B cell (primary cell): ENCODE measurements at places on chromosomes 16 and 17.
A peak's percentile ranks its signal among the peaks of the same experiment; 100 is the strongest.

- DNase-seq = no peak
Measured at GRCh38 chr17:4533523-4534504, 21.4 kb downstream of the MYBBP1A start.

DNA sequence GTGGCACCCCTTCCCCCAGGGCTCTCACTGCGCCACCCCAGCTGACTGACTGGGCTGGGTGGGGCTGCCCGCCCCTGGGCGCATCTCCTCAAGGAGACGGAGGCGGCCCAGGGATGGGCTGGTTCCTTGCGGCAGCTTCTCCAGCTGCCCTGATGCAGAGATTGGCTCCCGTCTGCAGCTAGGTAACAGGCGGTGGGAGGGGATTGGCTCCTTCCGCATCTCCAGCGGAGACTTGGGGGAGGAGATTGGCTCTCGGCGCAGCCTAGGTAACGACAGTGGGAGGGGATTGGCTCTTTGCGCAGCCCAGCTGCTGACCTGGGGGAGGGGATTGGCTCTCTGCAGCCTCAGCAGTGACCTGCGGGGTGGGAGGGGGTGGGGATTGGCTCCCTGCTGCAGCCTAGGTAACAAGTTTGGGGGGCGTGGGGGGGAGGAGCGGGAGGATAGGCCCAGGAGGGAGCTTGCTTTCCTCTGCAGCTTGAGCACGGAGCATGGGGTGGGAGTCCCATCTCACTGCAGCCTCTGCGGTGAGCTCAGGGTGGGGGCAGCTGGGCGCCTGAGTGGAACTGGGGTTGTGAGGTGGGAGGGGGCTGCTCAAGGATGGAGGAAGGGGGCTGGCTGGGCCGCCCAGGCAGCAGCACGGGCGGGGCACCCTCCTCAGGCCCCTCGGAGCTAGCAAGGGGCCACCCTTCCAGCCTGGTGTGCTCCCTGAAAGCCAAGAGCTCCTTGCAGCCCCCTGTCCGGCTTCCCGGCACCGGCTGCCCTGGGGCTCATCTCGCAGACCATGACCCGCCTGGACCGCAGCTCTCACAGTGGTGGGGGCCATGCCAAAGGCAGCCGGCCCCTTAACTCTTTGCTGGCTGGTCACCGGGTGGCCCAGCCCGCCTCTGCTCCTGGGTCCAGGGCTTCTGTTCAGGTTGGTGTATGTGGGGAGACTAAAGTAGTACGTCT lies 6.4 kb downstream of the NFE2L1 start:
- no peak for DNase-seq

DNA sequence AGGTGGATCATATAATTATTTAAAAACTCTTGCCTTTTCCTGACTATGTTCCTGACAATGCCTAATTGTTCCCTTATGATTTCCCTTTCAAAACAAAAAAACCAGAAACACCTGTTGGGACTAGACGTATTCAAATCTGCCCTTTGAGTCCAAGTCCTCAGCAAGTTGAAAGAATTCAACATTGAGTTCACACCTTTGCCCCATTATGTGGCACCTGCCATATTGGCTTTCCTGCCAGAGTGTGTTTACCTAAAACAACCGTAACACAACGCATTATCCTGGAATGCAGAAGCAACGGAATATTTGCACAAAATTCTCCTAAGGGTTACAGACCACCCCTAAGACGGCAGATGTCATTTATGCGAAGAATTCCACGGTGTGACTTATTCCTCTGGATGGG lies 105.9 kb downstream of the ZFHX3 start:
- no peak for DNase-seq

- DNase-seq = no peak
Measured at GRCh38 chr16:7124701-7125100, 207.9 kb upstream of the RBFOX1 start.

DNA sequence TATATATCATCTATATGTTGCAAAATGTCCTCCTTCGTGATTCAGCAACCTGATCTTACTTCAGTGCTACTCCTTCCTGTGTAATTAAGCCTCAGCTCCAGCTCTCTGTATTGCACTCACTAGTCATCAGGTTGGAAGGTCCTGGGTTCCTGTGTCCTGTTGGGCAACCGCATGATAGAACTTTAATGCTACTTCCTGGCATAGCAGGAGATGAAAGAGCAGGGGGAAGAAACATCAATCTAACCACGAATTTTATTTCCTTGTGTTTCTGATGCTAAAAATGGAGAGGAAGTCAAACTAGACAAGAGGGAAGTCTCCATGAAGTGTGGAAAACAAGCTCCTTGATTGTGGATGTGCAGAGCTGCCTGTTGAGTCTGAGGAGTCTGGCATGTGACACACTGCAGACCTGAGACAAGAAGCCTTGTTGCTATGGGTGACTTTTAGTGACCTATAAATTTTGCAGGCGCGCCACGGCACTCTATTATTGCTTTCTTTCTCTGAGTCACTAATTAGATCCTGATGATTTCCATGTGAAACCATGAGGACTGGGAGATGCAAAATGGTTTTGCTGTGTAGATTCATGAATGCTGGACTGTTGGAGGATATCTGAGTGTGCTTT lies 25.6 kb downstream of the IGSF6 start:
- no peak for DNase-seq

GRCh38 chr16:78704416-78704815 lies 605.0 kb downstream of the WWOX start:
- DNase-seq = no peak

DNA sequence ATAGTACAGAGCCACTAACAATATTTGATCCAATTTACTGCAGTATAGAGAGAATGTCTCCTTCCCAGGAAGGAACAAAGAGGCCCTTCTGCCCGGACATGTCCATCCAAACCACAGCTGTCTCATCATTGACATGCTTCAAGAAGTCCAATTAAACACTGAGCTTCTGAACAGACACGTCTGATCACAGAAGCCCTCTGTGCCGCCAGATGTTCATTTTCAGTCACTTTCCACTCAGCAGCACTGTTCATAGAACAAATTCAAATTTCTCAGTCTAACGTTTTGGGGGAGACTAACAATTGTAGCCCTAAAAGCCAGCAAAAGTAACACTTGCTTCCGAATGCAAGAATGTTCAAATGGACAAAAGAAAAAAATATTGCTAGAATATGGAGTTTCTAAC lies 15.3 kb downstream of the ZC3H7A start:
- DNase-seq = peak; percentile 35

- no peak for DNase-seq
Measured at GRCh38 chr17:31427684-31428083, 36.2 kb downstream of the RAB11FIP4 start.

- no peak for DNase-seq
Measured at GRCh38 chr16:85293904-85294642, 181.8 kb upstream of the CIBAR2 start.
